ENCODE measurements at places on chromosomes 5 and 9.

- no peak for DNase-seq
Measured at GRCh38 chr5:168740811-168741213, 161.6 kb upstream of the PANK3 start.

DNA sequence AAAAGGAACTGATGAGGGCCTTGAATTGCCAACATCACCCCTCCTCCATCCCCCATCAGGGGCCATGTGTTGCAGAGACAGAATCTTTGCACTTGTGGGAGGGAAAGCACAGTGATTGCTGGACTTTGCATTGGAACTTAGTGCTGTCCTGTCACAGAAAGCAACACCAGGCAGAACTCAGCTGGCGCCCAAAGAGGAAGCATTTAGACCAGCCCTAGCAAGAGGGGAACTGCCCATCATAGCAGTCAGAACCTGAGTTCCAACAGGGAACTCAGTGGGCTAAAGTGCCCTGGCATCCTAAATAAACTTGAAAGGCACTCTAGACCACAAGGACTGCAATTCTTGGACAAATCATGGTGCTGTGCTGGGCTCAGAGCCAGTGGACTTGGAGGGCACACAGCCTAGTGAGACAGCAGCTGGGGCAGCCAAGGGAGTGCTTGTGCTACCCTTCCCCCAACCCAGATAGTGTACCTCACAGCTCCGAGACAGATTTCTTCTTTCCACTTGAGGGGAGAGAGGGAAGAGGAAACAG is 128.1 kb downstream of the ACTL7B start:
- peak; percentile 75 for DNase-seq

- no peak for DNase-seq
Measured at GRCh38 chr5:139898981-139899380, 103.4 kb downstream of the PSD2 start.

DNA sequence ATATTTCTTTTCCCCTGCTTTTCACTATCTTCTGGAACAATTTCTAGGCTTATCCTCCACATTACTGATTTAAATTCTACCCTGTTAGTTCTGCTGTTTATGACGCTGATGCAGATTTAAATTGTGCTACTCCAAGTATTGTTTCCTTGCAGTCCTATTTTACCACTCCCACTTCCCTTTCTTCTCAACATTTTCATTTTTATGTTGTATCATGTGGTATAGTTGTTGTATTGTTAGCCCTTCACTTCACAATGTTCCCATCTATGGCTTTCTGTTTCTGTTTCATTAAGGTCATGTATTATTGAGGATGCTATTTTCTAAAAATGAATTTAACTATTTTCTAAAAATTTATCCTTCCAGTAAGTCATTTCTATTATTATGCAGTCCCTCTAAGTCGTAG is 254.4 kb downstream of the NDUFS4 start:
- DNase-seq: no peak

GRCh38 chr5:54743997-54744788 is 226.6 kb downstream of the SNX18 start:
- peak; percentile 42 for DNase-seq

DNA sequence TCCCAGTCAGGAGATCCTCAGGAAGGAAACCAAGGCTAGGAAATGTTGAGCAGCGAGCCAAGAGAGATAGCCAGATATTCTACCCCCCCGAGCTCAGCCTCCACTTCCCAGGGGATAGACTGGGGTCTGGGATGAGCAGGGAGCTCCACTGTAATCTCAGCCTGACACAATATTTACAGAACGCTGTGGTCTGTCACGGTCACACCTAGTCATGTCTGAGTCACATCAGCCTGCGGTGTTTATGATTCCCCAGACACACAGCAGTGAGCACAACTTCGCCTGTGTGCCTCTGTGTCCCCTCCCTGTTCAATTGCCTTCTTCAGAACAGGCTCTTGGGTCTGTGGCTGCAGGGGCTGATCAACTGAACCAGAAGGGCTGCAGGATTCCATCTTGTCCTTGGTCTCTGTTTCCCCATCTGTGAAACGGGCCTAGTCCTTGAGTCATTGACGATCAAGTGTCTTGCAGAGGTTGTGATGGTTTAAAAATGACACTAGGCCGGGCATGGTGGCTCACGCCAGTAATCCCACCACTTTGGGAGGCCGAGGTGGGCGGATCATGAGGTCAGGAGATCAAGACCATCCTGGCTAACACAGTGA is 8.6 kb upstream of the PRRX2 start:
- no peak for DNase-seq

GRCh38 chr9:113409481-113409880 is 994 bp downstream of the POLE3 start:
- DNase-seq: no peak

- DNase-seq: no peak
Measured at GRCh38 chr5:154783774-154784460, 28.7 kb downstream of the LARP1 start.

DNA sequence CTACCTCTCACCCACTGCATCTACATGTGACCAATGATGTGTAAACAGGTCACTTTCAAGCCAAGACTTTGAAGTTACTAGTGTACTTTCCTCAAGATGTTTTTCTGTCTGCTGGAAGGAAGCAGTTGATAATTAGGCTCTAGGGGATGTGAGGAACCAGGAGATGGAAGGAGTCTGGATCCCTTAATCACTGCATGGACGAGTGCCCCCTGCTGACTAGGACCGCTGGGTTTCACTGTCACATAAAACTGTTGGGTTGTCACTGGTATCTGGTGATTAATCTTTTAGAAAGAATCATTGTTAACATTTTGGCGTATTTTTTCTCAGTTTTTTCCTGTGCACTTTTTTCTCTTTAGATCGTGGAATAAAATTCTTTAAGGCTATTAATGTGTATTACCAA is 79.5 kb downstream of the SREK1 start:
- DNase-seq: peak; percentile 64

DNA sequence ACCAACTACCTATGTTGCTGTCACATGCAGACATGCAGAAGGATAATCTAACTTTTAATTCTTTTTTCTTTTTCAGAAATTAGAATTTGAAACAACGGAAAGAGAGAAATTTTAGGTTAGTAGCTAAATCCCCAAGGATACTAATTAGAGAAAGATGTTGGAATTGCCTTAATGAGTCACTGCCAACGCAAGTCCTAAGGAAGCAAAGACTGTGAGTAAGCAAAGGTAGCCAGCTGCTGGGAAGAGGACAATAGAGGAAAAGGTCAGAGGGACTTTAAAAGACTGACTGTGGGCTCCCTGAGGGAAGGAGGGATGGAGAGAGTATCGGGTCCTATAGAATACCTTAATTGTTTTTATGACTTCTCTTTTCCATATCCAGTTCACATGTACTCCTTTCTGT is 461.9 kb upstream of the PAPPA start:
- no peak for DNase-seq

GRCh38 chr9:85508616-85509015 is 233.1 kb downstream of the AGTPBP1 start:
- DNase-seq: no peak

DNA sequence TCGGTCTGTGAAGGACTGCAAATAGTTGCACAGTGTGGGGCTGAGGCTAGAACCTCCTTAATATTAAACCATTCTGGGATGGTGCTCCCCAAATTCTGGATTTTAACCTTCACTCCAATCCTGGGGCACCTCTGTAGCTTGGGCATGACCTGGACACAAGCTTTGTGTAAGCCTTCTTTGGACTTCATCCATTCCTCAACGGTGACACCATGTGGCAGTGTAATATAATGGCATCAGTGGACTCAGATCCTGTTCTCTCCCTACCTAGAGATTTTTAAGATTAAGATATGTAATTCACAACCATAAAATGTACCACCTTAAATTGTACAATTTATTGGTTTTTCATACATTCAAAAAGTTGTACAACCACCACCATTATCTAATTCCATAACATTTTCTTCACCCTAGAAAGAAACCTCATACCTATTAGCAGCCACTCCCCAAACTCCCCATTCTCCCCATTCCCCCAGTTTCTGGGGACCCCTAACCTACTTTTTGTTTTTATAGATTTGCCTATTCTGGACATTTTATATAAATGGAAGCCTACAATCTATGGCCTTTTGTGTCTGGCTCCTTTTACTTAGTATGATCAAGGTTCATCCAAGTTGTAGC is 4.8 kb upstream of the PLGRKT start:
- DNase-seq: peak; percentile 71

- DNase-seq: no peak
Measured at GRCh38 chr5:50792843-50793242, 126.4 kb downstream of the PARP8 start.

- no peak for DNase-seq
Measured at GRCh38 chr5:68295772-68296171, 80.2 kb downstream of the PIK3R1 start.

GRCh38 chr5:102801371-102801770 is 46.3 kb downstream of the PAM start:
- DNase-seq: no peak

DNA sequence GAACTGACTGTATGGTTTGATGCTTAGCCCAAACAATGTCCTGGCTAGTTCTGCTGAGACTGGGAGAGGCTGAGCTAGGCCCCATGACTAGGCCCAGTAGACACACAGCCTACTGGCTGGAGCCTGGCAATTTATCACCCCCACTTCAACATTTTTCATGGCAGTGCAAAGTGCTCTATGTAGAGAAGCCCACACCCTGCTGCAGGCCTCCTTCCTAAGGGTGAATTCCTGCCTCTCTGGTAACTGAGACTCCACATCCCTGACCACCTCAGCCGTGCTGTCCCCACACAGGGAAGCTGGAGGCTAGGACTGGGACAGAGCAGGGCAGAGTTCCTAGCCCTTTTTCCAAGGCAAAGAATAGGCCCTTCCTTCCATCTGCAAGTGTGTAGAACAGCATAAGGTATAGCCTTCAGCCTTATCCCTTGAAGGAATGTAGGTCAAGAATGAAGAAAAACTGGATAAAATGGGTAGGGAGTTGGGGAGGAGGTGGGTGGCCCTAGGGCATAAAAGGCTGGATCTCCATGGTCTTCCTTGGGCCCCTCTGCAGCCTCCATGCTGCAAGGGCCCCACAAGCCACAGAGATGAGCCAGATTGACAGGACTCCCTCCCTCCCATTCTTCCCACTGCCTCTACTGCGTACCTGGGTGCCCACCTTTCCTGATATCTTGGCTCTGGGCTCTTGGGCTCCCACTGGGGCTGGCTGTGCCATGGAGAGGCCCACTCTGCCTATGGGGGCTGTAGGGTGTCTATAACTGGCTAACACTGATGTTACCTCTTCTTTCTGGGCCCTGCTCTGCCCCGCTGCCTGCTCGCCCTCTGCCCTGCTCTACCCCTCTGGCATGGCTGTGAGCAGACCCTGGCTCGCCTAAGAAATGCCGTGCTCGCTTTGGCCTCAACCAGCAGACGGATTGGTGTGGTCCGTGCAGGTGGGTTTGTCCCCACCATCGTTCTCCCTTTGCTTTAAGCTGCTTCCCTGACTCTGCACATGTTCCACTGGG is 29.8 kb downstream of the TCF7 start:
- no peak for DNase-seq

GRCh38 chr5:109312695-109313094 is 97.1 kb downstream of the PJA2 start:
- DNase-seq: no peak

DNA sequence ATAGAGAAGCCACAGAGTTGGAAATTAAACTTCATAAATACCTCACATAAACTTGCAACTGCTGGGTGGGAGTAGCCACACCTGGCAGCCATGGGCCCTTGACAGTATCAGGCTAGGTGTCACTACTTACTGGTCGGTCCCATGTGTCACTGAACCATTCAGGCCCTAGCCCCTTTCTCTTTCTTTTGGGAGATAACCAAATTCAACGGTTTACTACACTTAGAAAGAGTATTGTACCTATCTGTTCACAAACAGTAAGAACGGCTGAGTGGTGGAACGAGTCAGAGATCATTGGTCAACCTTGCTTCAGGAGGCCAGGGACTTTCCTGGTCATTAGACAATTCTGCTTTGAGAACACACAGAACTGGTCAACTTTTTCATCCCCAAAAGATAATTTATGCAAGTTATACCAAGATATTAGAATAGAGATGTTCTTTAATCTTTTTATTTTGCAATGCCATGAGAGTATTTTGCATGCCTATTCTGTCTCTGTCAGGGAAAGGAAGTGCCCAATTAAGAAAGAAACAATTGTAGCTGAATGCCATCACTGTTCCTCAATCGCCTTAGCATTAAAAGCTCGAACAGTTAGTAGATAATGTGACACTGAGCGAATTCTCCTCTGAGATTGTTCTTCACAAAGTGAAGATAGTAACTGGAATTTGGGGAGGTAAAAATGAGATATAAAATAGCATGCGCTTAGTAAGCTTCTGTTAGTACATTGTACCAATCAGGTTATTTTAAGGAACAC is 50.9 kb downstream of the GOLPH3 start:
- no peak for DNase-seq

- no peak for DNase-seq
Measured at GRCh38 chr5:178209334-178210072, 5.2 kb downstream of the HNRNPAB start.

DNA sequence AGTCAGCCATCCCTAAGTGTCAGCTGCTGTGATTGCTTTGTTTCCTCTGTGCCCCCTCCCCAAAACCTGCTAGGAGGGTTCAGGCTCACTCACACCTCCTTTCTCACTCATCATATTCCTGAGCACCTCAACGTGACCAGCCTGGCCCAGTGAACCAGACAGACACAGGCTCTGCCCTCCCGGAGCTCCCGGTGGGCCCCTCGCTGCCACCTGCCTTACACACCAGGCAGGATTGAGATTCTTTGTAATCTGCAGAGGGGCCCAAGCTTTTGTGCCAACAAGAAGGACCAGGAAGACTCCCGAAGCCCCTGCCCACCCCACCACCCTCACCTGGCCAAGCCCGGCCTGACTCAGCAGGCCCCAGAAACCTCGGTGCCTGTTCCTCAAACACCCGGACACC is 87.8 kb downstream of the NTNG2 start:
- DNase-seq: no peak

DNA sequence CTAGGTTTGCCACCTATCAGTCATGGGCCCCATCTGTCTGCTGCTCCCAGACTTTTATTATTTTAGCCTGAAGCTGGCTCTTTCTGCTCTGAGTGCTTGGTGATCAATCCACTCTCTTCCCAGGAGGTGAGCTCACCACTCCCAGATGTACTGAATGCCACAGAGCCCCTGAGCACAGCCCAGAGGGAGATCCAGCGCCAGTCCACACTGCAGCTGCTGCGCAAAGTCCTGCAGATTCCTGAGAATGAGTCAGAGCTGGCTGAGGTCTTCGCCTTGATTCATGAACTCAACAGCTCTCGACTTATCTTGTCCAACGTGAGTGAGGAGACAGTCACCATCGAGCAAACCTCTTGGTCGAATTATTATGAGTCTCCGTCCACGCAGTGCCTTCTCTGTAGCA is 36.0 kb downstream of the HMGXB3 start:
- no peak for DNase-seq

- DNase-seq: no peak
Measured at GRCh38 chr5:139378941-139379361, 4.1 kb downstream of the SLC23A1 start.

DNA sequence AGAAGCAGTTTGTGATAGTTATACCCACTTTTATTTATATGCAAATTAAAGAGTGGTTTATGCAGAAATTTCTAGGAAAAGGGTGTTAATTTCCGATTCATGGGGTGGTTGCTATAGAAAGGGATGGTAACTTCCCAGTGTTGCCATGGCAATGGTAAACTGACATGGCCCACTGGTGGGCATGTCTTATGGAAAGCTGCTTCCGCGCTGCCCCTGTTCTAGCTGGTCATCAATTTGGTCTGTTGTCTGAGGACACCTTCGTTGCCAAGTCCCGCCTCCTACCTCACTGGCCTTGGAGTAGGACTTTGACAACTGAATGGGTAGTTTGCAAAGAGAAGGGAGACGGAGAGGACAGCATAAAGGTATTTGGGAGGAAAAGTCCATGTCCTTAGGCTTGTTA is 74.0 kb upstream of the SMIM23 start:
- no peak for DNase-seq
